ENCODE measurements at places on chromosomes 16 and 17.

GRCh38 chr17:19978209-19978802, 678 bp upstream of the AKAP10 start:
- no peak for DNase-seq

- no peak for DNase-seq
Observed at GRCh38 chr17:80780381-80781198, 211.1 kb upstream of the CHMP6 start.

DNA sequence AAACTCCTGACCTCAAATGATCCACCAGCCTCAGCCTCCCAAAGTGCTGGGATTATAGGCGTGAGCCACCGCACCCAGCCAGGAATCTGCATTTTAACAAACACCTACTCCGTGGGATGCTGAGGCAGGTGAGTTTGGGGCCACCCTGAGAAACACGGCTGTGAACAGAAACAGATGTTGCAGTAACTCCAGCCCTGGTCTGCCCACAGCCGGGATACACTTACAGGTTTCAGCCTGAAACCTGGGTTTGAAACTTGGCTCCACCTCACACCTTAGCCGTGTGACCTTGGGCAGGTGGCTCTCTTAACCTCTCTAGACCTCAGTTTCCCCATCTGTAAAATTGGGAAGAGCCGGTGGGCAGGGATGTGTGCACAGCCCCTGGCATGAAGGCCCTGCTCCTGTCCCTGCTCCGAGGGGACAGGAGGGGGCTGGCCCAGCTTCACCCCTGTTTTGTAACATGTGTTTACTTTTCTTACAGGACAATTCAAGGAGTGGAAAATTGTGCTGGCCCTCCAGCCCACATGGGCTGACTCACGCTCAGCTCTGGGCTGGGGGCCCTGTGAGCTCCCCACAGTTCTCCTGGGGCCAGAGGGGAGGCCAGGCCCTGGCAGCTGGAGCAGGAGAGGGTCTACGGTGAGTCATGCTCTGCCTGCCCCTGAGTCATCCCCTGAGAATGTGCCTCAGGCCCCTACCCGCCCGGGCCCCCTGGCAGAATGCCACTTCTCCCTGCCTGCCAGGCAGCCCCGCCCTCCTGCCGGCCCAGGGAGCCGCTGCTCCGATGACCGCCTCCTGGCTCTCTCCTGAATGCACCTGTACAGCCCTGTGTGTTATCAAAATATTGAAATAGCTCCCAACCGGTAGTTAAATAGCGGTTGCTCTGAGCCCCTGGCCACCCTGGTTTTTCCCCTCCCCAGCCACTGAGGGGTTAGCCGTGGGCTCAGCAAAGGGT, 7.7 kb upstream of the PPL start:
- DNase-seq = peak; percentile 61

GRCh38 chr17:64172510-64172909, 42.6 kb upstream of the ERN1 start:
- no peak for DNase-seq

GRCh38 chr16:10938796-10939648, 3.2 kb downstream of the DEXI start:
- DNase-seq = no peak

GRCh38 chr17:31741371-31741770, 117.7 kb downstream of the COPRS start:
- DNase-seq = no peak

DNA sequence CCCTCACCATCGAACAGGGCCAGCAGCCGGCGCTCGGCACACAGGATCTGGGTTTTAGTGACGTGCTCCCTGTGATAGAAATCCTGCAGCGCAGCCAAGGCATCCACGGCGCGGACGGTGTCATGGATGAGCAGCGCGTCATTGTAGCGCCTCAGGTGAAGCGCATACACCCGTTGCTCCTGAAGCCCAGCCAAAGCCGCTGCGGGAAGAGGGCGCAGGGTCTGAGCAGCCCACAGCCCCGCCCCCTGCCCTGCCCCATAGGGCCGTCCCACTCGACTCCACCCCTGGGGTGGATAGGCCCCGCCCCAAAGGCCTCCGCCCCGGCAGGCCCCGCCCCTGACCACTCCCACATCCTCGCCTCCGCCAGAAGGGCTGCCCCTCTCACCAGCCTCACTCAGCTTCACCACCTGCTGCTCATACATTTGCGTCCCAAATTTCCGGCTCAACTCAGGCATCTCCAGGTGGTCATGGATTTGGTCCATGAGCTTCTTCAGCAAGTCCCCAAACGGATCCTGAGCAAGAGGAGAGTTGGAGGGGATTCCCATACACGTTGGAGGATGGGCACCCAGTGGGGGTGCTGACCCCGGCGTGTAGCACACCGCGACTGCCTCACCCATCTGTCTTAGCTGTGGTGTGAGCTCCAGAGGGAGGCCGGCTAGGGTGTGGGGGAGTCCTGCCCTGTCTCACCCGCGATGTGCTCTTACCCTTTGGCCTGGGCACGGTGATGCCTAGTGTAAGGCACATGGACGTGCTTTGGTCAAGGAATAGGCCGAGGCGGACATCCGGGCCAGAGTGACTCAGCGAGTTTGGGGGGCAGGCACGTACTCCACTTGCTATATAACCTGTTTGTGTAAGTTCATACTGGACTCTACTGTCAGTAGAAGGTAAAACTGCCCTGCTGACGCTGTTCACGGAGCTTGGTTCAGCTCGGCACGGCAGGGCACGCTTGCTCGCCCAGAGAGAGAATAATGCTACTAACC, 4.6 kb downstream of the DHX58 start:
- peak; percentile 81 for DNase-seq

DNA sequence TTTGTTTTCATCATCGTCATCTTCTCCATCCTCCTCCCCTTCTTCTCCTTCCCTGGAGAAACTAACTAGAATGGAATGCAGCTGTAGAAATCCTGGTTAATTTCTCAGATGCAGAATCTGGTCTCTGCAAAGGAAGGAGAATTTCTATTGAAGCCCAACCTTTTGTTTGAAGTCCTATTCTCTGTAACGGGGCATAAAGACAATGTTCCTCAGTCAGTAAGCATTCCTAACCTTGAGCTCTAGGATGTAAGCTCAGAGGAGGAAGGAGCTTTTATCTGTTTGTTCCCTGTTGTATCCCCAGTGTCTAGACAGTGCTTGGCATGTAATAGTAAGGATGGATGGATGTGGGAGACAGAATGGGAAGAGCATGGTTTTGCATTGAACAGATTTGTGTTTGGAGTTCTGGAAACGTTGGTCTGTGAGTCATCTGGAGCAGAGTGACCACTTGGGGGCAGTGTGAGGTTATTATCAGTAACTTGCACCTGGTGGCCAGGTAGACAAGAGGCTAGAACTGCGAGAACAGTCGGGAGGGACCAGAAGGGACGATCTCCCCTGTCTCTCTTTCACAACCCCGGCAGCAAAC, 363.7 kb downstream of the SNX29 start:
- peak; percentile 43 for DNase-seq

DNA sequence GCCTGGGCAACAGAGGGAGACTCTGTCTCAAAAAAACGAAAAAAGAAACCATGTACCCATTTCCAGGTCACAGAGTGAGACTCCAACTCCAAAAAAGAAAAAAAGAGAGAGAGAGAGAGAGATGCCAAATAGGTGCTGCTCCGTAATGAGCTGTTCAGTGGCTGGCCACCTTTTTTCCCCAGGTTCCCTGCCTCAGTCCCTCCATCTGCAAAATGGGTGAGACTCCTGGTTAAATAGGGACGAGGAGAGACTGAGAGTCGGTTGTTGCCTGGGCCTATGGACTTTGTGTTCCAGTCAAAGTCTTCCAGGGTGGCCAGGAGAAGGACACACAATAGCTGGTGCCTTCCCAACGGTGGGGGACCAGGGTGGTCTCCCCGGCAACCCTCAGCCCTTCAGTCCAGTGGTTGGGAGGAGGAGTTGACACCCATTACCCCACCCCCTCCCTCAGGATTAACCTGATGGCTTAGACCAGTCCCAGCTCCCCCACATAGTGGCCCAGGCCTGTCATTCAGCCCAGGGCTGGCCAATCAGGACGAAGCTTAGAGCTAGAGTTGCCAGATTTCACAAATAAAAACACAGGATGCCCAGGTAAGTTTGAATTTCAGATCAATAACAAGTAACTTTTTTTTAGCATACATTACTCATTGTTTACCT, 258.2 kb downstream of the PARN start:
- no peak for DNase-seq

DNA sequence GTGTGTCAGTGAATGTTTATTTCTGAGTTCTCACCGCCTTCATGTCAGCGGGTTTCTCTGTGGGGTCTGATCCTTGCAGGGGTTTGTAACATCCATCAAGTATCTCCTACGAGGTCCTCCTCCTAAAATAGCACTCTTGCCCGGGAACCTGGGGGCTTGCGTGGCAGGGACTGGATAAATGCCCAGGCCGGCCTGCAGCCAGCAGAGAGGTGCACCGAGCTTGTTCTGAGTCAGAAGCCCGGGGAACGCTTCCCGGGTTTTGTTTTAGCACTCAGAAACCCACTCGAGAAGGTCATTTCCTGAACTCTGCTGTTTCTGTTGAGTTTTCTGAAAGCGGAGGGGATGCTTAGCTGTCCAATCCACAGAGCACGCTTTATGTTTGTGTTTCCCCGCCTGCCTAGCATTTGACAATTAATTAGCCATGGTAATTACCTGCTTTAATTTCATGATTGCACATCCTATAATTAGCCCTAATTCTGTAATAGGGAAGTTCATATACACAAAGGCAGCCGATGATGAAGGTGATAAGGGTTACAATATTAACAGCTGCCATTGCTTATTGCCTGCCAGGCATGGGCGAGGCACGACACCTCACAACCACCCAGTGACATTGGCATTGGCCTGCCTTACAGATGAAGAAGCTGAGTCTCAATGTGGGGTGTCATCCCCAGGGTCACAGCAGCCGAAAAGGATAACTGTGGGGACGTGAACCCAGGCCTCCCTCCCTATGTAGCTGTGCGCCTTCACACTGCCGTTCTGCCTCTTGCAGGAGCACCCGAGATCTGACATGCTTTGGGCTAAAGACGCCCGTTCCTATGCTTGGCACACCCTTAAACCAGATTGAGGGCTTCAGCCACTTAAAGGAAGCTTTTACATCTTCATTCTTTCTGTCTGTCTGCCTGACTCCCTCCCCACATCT, 333.1 kb downstream of the CPPED1 start:
- DNase-seq = no peak

DNA sequence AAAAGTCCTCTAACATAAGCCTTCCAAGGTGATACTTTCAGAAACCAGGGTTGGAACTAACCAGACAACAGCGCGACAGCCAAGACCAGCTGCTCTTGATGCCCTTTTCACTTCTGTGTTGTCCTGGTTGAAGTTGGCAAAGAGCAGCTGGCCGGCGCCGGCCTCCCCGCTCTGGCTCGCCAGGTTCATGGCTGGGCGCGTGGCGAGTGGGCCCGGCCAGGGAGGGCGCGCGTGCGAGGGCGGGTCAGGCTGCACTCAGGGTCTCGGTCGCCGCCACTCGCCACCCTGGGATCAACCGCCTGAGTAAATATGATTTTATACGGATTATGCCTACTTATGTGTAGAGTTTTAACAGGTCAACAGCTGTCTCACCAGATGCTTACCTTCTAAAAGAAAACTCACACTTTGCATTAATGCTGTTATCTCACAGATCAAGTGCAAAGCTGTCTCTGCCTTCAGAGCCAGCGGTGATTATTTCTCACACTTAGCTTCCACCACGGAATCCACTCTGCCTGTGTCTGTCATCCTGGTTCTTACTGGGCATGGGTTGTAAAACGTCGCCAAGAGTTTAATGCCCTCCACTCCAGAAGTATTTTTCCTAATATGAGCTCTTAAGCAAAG, 13.5 kb downstream of the KCTD2 start:
- no peak for DNase-seq

DNA sequence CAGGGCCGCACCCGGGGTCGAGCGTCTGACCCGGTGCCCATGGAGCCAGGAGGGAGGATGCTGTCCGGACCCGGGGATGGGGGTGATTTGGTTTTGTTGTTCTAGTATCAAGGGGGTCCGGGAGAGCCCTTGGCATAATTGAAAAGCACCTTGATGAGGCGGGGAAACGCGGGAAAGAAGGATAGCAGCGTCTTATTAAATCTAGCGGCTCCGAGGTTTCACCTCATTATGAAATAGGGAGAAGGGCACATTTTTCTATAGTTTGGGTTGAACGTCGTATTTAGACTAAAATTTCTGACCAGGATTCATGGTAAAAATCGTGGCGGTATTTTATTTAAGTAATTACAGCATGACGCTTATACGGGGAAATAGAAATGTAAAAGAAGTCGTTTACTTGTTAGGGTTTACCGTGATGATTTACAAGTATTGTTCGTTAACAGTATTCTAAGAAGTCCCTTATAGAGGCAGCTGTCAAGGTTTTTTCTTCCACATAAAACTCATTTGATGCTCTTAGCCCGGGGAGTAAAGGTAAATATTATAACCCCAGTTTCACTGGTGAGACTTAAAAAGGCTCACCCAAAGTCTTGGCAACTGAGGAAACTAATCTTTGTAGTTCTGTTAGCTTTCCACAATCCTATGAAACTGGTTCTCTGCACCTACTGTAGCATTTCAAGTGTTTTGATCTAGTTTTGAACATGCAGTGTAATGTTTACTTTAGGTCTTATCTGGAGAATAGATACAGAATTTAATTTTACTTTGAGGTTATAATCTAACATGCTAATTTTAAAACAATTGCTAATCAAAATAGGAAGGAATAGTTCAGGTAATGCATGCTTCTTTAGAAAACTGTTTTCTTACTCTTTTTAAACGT, 756 bp downstream of the LUC7L3 start:
- no peak for DNase-seq

DNA sequence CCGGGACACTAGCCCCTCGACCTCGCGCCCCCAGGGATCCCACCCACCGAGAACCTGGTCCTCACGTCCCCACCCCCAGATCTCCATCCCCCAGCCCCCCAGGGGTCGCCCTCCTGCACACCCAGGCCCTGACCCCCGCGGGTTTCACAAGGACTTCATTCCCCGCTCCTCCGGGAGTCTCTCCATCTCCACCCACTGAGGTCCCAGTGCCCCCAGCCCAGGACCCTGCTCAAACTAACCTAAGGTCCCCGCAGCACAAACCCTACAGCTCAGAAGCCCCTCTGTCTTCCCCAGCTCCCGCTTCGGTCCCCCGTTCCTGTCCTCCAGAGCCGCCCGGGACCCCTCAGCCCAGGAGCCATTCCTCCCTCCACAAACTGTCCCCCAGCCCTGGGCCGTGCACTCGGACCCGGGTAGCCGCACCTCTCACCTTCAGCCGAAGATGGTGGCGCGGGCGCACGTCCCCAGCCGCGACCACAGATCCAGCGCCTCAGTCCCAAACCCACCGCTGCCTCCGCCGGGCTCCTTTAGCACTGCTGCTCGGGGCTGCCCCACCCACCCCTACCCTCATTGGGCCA, at the start of gene MYH10:
MYH10 (minus strand) TSS at position 499 of the 575 bp plus-strand sequence. CDS start 7,479 bp downstream, outside the sequence.
- DNase-seq = no peak

DNA sequence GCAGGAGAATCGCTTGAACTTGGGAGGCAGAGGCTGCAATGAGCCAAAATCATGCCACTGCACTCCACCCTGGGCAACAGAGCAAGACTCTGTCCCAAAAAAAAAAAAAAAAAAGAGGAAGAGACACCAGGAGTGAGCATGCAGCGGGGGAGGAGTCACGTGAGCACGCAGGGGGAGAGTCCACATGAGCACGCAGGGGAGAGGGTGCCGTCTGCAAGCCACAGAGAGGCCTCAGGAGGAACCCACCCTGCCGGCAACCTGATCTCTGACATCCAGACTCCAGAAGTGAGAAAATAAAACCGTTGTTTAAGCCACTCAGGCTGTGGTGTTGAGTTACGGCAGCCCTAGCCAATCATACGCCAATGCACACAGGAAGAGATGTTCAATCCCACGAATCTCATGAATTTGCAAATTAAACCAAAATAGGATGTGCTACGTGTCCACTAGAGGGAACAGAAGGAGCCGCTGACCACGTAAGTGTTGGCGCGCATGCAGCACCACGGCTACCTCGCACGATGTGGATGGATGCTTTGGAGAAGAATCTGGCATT, 42.2 kb downstream of the CCDC57 start:
- no peak for DNase-seq

All from NCI-H510A (cell line).